Activated T-helper 9 cell treated with anti-CD3 and anti-CD28 coated beads, Interleukin-2, amount 50 U/mL, for 16 hours (primary cell): ENCODE measurements at places on chromosomes 5 and 9.

GRCh38 chr5:66933066-66933465, 263.5 kb downstream of the CD180 start:
- no peak for DNase-seq

DNA sequence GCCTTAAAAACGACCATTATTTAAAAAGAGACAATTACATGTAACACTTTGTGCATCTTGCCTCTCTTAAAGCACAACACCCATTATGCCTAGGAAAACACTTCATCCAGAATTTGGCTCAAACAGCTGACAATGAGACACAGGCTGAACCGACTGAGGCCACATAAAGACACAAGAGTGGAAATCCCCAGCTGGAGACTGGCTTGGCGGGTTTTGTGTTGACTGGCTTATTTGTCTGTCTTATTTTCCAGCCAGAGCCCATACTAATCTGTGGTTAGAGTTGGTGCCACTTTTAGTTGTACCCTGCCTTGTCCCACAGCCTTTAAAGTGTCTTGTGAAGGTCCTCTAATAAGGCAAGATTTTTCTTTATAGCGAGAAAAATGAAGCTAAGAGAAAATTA, 21.2 kb downstream of the TRIM14 start:
- DNase-seq: peak; percentile 31

- DNase-seq: no peak
Measured at GRCh38 chr5:158798140-158798539, 301.6 kb downstream of the EBF1 start.

GRCh38 chr5:157893611-157894010, 34.7 kb upstream of the CLINT1 start:
- no peak for DNase-seq

- DNase-seq: no peak
Measured at GRCh38 chr5:163379298-163380155, 57.9 kb upstream of the CCNG1 start.

DNA sequence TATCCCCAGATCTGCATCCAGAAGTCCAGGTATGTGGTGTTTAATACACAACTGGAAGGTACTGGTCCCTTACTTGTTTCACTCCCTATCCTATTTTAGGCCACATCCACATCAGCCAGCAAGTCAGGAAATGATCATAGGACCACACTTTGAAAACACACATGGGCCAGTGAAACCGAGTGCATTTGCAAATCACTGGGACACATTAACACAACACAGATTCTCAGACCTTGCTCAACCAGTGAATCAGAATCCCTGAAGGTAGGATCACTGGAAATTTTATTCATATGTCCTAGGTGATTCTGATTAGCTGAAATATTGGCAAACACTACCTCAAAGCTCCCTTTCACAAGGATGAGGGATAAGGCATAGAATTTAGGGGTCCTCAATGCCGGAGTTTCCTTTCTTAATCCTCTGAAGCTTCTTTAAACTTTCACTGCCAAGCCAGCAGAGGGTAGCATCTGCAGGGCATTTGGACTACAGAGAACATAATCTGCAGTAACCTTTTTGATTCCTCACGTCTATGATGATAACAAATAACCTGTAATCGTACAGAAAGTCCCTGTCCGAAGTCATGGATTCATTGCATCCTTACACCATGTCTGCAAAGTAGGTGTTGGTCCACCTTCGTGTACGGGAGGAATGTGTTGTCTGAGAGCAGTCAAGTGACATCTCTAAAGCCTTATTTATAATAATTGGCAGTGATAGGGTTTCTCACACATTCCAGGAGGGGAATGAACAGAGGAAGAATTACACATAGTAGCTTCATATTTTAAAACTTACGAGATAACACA, 11.0 kb upstream of the ABLIM3 start:
- DNase-seq: no peak

GRCh38 chr9:94783928-94784327, 57.4 kb downstream of the AOPEP start:
- DNase-seq: no peak

DNA sequence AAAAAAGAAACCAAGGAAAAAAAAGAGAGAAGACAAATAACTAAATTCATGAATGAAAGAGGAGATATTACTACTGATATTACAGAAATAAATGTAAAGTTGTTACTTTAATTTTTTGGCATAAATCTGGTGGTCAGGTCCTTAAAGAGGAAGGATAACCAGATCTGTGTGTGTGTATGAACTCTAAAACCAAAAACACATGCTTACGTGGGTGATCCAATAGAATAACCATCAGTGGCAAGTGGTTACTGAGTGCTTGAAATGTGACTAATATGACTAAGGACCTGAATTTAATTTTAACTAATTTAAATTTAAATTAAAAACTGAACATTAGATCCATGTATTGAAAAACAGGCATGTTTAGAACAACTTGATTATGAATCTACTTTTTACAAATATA, 10.3 kb downstream of the SLC28A3 start:
- DNase-seq: no peak

DNA sequence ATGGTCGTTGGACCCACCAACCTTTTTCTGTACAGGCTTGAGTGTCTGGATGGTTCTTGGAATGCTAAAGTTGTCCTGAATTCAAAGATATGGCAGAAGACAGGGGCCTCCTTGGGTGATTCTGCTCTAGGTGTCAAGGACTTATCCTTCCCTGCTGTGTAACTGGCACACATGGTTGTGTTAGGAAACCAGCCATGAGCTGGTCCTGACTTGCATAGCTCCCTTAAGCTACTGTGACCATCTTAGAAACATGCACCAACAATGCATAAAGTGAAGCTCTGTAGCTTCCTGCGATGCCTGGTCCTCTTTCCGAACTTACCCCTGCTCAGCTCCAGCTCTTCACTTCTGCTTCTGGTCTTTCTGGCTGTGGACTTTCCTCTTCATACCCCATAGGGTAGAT, 224.6 kb downstream of the TLE4 start:
- DNase-seq: no peak

GRCh38 chr5:168724227-168724626, 145.1 kb upstream of the PANK3 start:
- DNase-seq: no peak

DNA sequence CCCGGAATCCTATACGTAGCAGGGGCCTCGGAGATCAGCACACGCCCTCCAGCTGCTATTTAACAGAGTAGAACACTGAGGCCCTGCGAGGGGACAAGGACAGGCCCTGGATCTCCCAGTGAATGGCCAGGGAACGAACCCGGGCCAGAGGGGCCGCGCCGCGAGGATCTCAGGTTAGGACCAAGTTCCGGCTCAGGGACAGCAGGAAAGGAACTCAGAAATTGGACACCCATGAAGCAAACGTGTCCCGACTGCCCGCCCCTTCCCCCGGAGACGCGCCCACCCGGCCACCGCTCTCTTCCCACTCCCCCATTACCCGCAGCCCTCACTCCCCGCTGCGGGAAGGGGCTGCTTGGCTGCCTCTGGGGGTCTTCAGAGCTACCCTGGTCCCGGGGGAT, 1.0 kb upstream of the FOXE1 start:
- no peak for DNase-seq
